ENCODE measurements at places on chromosomes 2 and 18. TPM values are rescaled to one million over a fixed set of nuclear protein-coding genes. Genes with fewer than 3 reads are reported as not detected.

Gene LOXHD1
- total RNA-seq = not detected

- no peak for DNase-seq
Measured at GRCh38 chr2:149223472-149224095, 106.8 kb upstream of the LYPD6 start.

DNA sequence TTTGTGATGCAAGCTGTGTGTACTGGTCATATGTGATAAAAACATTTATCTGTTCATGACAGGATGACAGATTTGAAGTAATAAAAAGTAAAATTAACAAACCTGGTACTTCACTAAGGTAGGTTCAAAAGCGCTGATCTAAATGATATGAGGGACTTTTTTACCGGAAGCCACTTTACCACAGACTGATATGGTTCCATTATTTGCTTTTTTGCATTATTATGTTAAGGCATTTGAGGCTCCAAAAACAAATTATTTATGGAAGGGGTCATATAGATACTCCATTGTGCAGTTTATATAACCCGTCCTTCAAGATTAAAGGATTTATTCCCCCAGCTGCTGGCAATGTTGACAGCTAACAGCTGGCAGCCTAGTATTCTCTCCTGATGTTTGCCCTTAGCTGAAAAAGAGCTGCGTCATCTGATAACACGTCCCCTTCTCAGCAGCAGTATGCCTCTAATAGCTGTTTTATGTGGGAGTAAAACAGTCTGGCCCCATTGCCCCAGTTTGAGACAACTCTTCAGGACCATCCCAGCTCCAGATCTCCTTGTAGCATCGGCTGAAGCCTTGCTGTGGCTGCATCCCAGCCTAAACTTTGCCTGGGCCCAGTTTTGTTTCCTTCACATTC is 84.8 kb upstream of the XIRP2 start:
- no peak for DNase-seq

Gene ALK
- total RNA-seq = not detected

DNA sequence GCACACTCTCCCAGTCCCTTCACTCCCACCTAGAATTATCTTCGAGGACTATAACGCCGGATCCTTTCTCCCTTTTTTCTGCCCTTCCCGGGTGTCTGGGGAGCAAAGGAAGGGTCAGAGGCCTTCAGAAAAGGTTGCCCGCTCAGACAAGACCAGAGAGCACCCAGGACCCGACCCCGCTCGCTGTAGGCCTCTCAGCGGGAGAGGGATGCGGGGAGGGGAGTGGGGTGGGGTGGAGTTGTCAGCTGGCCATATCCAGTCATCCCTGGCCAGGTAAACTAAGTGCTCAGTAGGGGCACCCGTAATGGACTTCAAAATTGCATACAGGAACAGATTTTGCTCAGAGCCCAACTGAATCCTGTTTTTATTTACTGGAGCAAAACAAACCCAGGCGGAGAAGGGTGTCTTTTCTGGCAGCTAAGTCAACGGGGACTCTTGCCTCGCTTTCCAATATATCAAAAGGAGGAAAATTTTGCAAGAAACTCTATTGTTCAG is 65.0 kb downstream of the NOL4 start:
- DNase-seq = no peak

- no peak for DNase-seq
Measured at GRCh38 chr18:65547046-65547445, 203.8 kb upstream of the CDH7 start.

DNA sequence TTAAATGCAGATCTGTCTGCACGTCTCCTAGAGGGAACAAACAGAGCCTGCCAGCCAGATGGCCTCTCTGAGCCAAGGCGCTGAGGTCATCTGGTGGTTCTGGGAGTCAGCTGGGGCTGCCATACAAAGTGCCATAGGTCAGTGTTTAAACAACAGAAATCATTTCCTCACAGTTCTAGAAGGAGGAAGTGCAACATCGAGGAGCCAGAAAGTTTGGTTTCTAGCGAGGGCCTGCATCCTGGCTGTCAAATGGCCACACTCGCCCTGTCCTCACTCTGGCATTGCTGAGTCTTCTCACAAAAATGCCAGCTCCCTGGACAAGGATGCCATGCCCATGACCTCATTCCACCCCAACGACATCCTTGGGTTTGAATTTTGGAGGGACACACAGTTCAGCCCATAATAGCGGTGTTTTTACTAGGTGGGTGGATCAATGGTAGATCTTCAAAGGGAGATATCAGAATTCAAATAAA is 59.6 kb downstream of the MYT1L start:
- DNase-seq = no peak

Gene PIK3C3
- 88.2 TPM for total RNA-seq

GRCh38 chr2:112881217-112881985 is 29.6 kb upstream of the IL37 start:
- DNase-seq = peak; percentile 76

Gene C2orf80
- not detected for total RNA-seq

DNA sequence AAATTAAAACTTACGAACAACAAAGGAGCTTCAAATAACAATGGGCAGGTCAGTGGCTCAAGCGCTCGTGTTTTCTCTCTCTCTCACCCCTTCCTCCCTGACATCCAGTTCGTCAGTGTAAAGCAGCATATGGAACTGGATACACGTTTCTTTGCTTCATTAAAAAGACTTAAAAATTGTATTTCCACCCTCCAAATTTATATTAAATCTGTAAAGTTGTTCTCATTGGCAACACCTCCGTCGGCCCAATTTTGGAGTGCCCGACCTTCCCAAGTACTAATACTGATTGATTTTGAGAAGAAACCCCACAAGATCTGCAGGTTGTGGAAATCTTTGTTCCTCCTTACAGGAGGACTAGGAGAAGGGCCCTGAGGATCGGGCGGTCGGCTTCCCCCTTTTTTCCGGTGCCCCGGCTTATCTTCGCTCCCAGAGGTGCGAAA is 2.2 kb downstream of the TBR1 start:
- DNase-seq = no peak

DNA sequence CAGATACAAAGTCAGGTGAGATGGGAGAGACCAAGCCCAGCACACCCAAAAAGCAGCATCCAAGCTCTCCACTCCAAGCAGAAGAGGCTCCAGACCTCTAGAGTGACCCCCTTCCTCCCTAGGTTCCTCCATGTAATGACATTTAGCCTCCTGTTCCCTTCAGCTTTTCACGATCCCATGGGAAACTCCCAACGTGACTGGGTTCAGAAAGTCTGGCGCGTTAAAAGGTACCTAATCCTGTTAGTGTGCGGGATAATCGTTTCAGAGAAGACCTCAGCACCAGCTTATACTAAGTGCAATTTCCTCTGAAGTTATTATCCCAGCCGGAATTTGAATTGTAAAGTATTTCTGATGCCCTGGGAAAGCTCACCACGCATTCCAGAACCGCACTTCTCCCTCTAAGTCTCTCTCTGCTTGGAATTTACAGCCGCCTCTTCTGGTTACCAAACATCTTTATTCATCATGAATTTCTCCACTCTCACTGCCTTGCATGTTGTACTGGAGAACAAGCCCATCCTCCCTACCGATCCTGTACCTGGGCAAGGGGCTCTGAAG is 46.9 kb downstream of the CCBE1 start:
- DNase-seq = peak; percentile 49

GRCh38 chr2:28068088-28068487 is 177.6 kb downstream of the BABAM2 start:
- DNase-seq = no peak

Gene PXDN
- 243 TPM for total RNA-seq

Gene HOXD4
- total RNA-seq = 6.6 TPM

GRCh38 chr2:72998234-72998651 is 73.3 kb downstream of the SFXN5 start:
- no peak for DNase-seq

DNA sequence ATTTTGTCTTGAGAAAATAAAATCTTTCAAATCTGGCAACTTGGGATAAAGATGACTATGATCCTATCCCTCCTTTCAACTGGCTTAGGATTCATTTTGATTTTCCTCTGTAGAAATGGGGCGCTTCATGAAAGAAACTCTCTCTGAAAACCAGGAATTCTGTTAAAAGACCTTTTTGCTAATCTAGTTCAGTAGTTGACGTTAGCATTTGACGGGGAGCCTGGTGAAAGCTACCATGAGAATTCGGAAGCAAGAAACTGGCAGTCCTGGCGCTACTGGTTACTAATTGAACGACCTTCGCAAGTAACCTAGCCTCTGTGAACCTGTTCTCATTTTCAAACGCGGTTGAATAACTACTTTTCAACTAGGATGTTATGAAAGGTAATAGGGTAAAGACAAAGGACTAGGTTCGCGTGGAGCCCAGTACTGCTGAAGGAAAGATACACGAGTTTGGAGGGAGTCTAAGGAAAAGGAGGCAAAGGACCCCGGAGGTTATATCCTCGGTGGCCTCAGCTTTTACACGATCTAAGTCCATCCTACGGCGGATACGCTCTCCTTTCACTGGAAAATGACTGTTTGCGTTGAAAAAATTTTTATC is 604 bp upstream of the STK11IP start:
- peak; percentile 63 for DNase-seq

All from renal cortical epithelial cell (primary cell).